ENCODE measurements at places on chromosomes 2 and 18.

DNA sequence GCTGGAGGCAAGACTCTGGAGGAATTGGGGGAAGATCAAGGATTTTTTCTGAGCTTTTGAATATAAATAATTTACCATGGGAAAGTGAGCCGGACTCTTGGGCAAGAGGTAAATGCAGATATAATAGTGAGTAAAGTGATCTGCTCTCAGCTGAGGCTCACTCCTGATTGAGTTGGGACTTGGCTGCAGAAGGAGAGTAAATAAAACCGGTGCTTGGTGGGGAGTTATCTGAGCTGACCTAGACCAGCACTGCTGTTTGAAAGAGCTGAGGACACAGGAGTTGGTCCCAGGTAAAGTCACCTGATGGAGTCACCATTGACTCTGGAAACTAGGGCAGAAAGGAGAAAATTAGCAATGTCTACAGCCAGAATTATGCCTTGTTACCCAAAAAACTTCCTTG lies 57.3 kb upstream of the LRPPRC start:
- no peak for DNase-seq

- DNase-seq: no peak
These were observed 53.8 kb upstream of the SPTBN1 start for GRCh38 chr2:54402350-54402749.

GRCh38 chr2:143486976-143487375 lies 357.8 kb downstream of the ARHGAP15 start:
- no peak for DNase-seq

DNA sequence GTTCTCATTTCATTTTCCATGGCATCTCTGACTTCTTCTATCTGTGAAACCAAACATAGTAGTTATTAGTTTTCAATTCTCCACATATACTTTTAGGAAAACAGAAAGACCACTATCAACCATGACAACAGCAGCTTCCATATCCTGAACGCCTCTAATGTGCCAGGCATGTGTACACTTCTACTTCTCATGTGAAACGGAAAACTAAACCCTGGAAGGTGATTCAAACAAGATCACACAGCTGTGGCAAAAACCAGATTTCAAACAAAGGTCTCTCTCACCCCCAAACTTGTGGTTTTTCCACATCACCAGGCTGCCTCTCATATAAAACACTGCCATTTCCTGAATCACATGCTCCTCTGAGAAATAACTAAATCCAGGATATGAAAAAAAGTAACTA lies 41.8 kb downstream of the PTCD3 start:
- DNase-seq: no peak

DNA sequence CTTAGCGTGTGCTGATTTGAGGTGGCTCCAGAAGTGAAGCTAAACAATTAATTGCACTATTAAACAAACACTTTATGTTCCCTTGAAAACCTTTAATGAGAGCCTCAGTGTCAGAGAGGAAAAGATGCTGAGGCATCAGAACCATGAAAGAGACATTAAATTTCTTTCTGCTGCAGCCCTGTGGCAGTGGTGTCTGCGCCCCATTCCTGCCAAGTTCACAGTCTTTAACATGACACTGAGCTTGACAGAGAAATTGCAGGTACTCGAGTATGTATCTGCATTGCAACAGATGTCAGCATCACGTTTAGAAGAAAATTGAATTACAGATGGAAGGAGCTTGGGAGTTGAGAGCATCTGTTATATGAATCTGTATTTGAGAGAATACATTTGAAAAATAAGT lies 111.3 kb upstream of the CREB1 start:
- DNase-seq: no peak

GRCh38 chr2:197183355-197183754 lies 127.2 kb downstream of the ANKRD44 start:
- DNase-seq: no peak

- no peak for DNase-seq
These were observed 88.8 kb downstream of the ACTR3 start for GRCh38 chr2:113978524-113979190.

DNA sequence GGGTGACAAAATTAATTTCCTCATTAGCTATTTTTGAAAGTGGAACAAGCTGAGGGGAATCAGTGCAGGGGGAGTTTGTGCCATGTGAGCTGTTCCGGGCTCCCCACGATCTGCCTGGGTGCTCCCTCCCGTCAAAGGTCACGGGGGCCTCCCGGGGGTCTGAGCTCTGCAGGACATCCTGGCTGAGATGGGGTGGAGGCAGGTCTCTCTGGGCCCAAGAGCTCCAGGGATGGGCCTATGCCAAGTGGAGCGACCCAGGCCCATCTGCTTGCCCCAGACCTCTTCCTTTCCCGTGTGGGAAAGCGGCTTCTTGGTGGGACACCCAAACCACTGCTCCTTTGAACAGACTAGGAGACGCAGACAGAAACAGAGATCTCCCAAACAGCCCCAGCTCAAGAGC lies 143.3 kb upstream of the ID2 start:
- DNase-seq: no peak
